Activated CD4-positive, alpha-beta memory T cell treated with anti-CD3 and anti-CD28 coated beads, Interleukin-2, amount 10 ng/mL, durations not matched to agents 7 days and 5 days (primary cell): ENCODE measurements at places on chromosomes 12 and 14. TPM values are rescaled to one million over a fixed set of nuclear protein-coding genes. Genes with fewer than 3 reads are reported as not detected.

DTX3 gene
- 21.8 TPM for total RNA-seq

SRRM4 gene
- total RNA-seq, result not detected

BBOF1 gene
- total RNA-seq, result 0.50 TPM

NYNRIN gene
- 0.18 TPM for total RNA-seq

SERPINA3 gene
- total RNA-seq, result not detected

PDZRN4 gene
- not detected for total RNA-seq

LTA4H gene
- 50.7 TPM for total RNA-seq

FAM234B gene
- total RNA-seq, result 4.5 TPM

PLEKHG3 gene
- 126 TPM for total RNA-seq

NFATC4 gene
- not detected for total RNA-seq

GPRC5D gene
- 0.73 TPM for total RNA-seq

C1QL4 gene
- total RNA-seq, result not detected

KMT2D gene
- 87.8 TPM for total RNA-seq

GRCh38 chr12:20018406-20018805, 349.9 kb upstream of the PDE3A start:
- DNase-seq, result no peak
- no peak overlapping the region for H3K27ac ChIP-seq
- H3K4me3 ChIP-seq, result no peak overlapping the region
- no peaks in the 10 kb centered on the region for H3K27me3 ChIP-seq
- H3K4me1 ChIP-seq, result no peaks in the 10 kb centered on the region

DNA sequence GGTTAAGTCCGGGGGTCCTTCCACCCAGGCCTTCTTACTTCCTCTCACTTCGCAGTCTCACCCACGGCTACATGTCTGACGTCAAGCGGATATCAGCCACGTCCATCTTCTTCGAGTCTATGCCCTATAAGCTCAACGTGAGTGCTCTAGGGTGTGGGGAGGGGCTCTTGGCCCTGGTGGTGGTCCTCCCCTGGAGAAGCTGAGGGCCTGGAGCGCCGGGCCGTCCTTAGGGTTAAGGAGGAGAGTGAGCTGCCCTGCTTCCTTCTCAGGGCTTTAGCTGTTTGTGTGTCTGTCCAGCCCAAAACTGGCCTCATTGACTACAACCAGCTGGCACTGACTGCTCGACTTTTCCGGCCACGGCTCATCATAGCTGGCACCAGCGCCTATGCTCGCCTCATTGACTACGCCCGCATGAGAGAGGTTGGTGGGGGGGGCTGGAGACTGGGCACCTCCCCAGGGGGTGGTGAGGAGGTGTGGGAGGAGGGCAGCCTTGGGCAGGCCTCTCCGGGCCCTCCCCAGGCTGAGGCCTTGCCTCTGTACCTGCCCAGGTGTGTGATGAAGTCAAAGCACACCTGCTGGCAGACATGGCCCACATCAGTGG, 2.7 kb downstream of the SHMT2 start:
- H3K27ac ChIP-seq, result no peak overlapping the region
- peak overlapping the region; percentile 21 for H3K4me3 ChIP-seq
- H3K4me1 ChIP-seq, result peaks cover 73% of the 10 kb centered on the region
- no peak for DNase-seq
- H3K36me3 ChIP-seq, result peaks cover 67% of the 10 kb centered on the region

DNA sequence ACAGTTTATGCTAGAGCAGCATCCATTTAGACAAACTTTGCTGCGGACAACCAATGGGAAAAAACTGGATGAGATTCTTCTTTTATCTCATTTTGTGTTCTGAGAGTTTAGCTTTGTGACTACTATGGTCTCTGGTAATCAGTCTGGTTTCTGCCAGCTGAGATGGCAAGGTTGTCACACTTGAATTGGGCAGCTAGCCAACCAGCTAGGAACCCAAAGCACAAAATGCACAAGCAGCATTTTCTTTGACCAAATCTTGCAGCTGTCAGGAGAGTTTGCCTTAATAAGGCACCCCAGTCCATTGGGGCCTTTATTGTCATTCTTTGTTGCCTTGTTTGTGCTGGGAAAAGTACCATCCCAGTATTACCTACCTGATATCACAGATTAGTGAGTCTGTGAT, 34.0 kb upstream of the ETV6 start:
- no peak overlapping the region for H3K27ac ChIP-seq
- H3K4me3 ChIP-seq, result no peak overlapping the region
- no peak for DNase-seq
- H3K4me1 ChIP-seq, result no peaks in the 10 kb centered on the region
- no peaks in the 10 kb centered on the region for H3K27me3 ChIP-seq
- H3K36me3 ChIP-seq, result no peaks in the 10 kb centered on the region

DNA sequence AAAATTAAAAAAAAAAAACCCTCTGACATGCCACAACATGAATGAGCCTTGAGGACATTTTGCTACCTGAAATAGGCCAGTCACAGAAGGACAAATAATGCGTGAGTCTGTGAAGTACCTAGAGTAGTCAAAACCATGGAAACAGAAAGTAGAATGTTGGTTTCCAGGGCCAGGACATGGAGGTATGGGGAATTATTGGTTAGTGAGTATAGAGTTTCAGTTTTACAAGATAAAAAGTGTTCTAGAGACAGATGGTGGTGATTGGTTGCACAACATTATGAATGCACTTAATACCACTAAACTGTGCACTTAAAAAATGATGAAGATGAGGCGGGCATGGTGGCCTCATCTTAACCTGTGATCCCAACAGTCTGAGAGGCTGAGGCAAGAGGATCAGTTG, 47.6 kb upstream of the ZFP36L1 start:
- no peak overlapping the region for H3K4me3 ChIP-seq
- H3K27ac ChIP-seq, result no peak overlapping the region
- peaks cover 13% of the 10 kb centered on the region for H3K27me3 ChIP-seq
- H3K4me1 ChIP-seq, result peaks cover 29% of the 10 kb centered on the region
- peaks cover 21% of the 10 kb centered on the region for H3K36me3 ChIP-seq

GRCh38 chr12:50088577-50089335, 3.6 kb downstream of the SMARCD1 start:
- H3K27ac ChIP-seq, result peak overlapping the region; percentile 49
- peaks cover 50% of the 10 kb centered on the region for H3K36me3 ChIP-seq
- DNase-seq, result peak; percentile 62
- no peaks in the 10 kb centered on the region for H3K27me3 ChIP-seq
- H3K4me3 ChIP-seq, result no peak overlapping the region

GRCh38 chr12:122403831-122404230, 18.6 kb downstream of the CLIP1 start:
- H3K27me3 ChIP-seq, result no peaks in the 10 kb centered on the region
- H3K4me1 ChIP-seq, result peaks cover 46% of the 10 kb centered on the region
- no peak overlapping the region for H3K4me3 ChIP-seq
- H3K36me3 ChIP-seq, result peaks cover 19% of the 10 kb centered on the region

DNA sequence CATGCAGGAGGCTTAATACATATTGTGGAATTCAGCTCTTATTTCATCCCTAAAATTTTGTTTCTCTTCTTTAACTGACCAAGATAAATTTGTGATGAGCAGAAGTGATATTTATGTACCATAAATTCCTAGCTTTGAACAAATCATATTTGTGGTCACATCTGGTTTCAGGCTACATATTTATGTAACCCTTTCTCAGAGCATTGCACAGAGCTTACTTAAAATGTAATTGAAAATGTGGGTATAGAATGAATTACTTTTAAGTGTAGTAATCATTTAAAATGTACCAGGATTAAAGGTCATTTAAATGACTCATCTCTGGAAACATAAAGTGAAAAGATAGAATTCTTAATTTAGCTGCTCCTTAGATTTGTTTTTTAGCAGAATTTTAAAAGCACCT, 129.9 kb upstream of the FRMD6 start:
- peaks cover 16% of the 10 kb centered on the region for H3K27me3 ChIP-seq
- DNase-seq, result no peak
- H3K4me3 ChIP-seq, result no peak overlapping the region
- H3K27ac ChIP-seq, result no peak overlapping the region

GRCh38 chr14:97688631-97689336, 891.6 kb downstream of the VRK1 start:
- DNase-seq, result no peak
- H3K27ac ChIP-seq, result no peak overlapping the region
- H3K4me3 ChIP-seq, result no peak overlapping the region
- no peaks in the 10 kb centered on the region for H3K27me3 ChIP-seq
- H3K4me1 ChIP-seq, result peaks cover 12% of the 10 kb centered on the region

GRCh38 chr12:113762155-113762881, 203.8 kb downstream of the RBM19 start:
- H3K4me1 ChIP-seq, result no peaks in the 10 kb centered on the region
- DNase-seq, result no peak
- H3K36me3 ChIP-seq, result no peaks in the 10 kb centered on the region
- H3K27me3 ChIP-seq, result peaks cover 2% of the 10 kb centered on the region
- no peak overlapping the region for H3K27ac ChIP-seq

GRCh38 chr14:21917699-21918436, 244.2 kb upstream of the OR4E1 start:
- no peaks in the 10 kb centered on the region for H3K27me3 ChIP-seq
- H3K36me3 ChIP-seq, result no peaks in the 10 kb centered on the region
- peak overlapping the region; percentile 71 for H3K4me3 ChIP-seq
- DNase-seq, result peak; percentile 66
- H3K27ac ChIP-seq, result peak overlapping the region; percentile 74

GRCh38 chr12:94689002-94689645, 38.8 kb upstream of the TMCC3 start:
- no peaks in the 10 kb centered on the region for H3K36me3 ChIP-seq
- no peaks in the 10 kb centered on the region for H3K4me1 ChIP-seq
- H3K4me3 ChIP-seq, result no peak overlapping the region
- H3K27ac ChIP-seq, result no peak overlapping the region
- peaks cover 9% of the 10 kb centered on the region for H3K27me3 ChIP-seq

DNA sequence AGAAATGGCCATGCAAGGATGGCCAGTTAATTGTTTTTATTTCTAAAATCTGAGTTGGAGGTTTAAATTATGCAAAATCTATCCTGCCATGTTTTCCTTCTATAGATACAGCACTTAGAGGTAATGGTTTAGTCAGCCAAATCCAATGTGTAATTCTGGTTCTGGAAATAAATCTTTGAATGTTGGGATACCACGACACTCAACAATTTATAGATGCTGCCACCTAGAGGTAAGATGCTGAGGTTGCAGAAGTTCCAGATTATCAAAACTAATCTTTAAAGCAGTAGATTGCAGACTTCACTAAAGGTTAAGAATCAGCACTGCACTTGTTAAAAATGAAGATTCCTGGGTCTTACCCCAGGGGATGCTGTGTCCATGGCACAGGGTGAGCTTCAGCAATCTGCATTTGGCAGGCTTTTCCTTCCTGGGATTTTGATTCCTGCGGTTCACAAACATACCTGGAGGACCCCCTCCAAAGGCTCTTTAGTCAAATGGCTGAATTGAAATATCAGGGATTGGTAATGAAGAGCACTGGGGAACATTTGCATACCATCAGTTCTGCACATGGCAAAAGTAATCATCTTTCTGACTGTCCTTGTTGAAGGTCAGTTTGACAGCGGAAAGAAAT, 53.4 kb upstream of the ANO4 start:
- DNase-seq, result no peak
- H3K27ac ChIP-seq, result no peak overlapping the region
- H3K36me3 ChIP-seq, result no peaks in the 10 kb centered on the region

GRCh38 chr12:109115758-109116610, at the start of gene ACACB:
Gene ACACB, plus strand, starts transcription at chr12:109116587. Its CDS starts 22,819 bp downstream, at chr12:109139406.
- no peaks in the 10 kb centered on the region for H3K27me3 ChIP-seq
- H3K27ac ChIP-seq, result no peak within 1 kb of the TSS
- DNase-seq, result no peak

DNA sequence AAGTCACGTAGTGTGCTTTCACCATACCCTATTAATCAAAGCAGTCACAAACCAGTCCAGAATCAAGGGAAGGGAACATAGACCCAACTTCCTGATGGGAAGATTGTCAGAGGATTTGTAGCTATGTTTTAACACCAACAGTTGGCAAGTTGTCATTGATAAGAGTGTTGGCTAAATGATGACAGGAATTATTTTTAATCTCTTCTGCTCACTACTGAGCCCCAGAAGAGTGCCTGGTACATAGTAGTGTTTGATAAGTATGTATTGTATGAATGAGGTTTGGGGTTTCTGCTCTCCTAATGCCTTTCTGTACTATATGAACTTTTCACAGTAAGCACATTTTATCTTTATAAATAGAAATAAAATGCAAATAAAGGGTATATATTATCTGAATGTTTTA, 14.7 kb downstream of the HCFC2 start:
- H3K27ac ChIP-seq, result no peak overlapping the region
- H3K4me3 ChIP-seq, result no peak overlapping the region
- H3K4me1 ChIP-seq, result peaks cover 16% of the 10 kb centered on the region

- no peaks in the 10 kb centered on the region for H3K36me3 ChIP-seq
- H3K27ac ChIP-seq, result no peak overlapping the region
- peaks cover 10% of the 10 kb centered on the region for H3K27me3 ChIP-seq
These were observed 41.5 kb downstream of the SNAPC1 start for GRCh38 chr14:61803755-61804154.

DNA sequence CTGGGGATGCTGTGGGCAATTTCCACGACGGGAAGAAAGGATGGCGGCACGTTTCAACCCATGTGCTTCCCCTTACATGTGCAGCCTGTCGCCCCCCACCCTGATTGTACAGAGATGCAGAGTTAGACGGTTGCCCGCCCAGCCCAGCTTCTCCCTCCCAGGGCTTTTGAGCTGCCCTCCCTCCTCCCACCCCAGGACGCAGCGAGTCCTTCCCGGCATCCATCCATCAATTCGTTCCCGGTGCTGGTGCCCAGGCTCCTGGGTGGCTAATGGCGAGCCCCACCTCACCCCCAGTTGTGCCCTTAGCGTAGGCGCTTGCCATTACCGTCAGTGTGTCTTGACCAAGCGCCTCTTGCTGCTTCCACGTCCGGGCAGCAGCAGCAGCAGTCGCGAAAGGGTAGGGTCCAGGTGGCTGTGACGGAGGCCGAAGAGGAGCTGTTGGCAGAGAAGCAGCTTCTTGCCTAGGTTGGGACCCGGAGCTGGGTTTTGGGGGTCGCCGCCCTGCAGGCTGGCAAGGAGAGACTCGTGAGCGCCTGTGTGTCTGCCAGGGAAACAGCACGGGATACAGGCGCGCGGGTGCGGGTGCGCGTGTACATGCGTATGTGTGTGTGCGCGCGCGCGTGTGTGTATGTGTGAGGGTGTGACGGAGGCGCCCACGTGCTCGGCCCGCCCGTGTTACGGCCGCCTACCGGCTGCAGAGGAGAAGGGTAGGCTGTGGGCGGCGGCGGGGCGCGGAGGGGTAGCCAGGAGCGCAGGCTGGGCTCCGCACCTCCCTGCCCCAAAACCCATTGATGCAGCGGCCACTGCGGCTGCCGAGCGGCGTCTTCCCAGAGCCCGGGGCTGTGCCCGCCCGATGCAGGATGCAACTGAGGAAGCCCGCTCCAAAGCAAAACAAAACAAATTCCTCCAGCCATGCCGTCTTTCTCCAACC, at the start of gene SLC6A15:
TSS of gene SLC6A15 (minus strand) at position 602 of the 931 bp plus-strand sequence. CDS start 20,679 bp downstream, outside the sequence.
- H3K36me3 ChIP-seq, result no peaks in the 10 kb centered on the region
- no peak within 1 kb of the TSS for H3K27ac ChIP-seq
- peaks cover 39% of the 10 kb centered on the region for H3K27me3 ChIP-seq
- H3K4me1 ChIP-seq, result peaks cover 19% of the 10 kb centered on the region

DNA sequence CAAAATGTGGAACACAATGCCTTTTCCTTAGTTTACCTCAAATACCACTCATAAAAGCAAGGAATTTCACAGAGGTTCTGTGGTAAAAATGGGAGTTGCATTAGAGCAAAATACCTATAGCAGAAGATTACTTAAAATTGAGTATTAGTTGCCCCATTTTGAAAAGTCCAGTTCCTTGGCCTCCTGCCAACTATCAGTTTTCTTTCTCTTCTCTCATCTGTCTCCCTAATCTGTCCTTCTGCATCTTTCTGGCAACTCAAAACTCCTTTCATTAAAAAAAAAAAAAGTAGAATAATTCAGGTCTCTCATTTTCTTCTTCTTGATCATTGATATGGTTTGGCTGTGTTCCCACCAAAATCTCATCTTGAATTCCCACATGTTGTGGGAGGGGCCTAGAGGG, 127.3 kb downstream of the ATP23 start:
- H3K36me3 ChIP-seq, result no peaks in the 10 kb centered on the region
- no peak overlapping the region for H3K4me3 ChIP-seq
- no peaks in the 10 kb centered on the region for H3K4me1 ChIP-seq
- no peak overlapping the region for H3K27ac ChIP-seq

GRCh38 chr12:78853231-78853630, 11.3 kb upstream of the SYT1 start:
- H3K27ac ChIP-seq, result no peak overlapping the region
- no peak overlapping the region for H3K4me3 ChIP-seq
- no peaks in the 10 kb centered on the region for H3K27me3 ChIP-seq
- DNase-seq, result no peak
